ENCODE measurements at places on chromosomes 11 and 22.

DNA sequence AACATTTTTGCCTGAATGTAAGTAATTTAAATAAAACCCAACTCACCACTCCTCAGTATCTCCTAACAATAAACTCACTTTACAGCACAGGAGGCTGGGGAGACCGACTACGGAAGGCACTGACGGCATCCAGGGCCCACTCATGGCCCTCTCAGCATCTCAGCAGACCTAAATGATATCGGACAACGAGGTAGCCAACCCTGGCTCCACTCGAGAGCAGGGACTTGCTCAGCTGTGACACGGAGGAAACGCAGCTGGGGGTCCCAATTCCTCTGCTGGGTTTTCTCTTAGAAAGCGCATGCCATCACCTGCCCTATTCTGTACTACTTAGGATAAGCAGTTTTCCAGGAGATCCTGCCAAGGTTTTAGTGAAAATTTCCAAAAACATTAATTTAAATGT lies 109.1 kb upstream of the BID start:
- no peak for DNase-seq

GRCh38 chr11:122599434-122599833 lies 56.1 kb upstream of the UBASH3B start:
- DNase-seq: no peak

- DNase-seq: no peak
Observed at GRCh38 chr11:1852877-1853276, at the start of gene LSP1. Gene LSP1 (plus strand): TSS chr11:1853084. CDS start chr11:1853145, 61 bp downstream.

DNA sequence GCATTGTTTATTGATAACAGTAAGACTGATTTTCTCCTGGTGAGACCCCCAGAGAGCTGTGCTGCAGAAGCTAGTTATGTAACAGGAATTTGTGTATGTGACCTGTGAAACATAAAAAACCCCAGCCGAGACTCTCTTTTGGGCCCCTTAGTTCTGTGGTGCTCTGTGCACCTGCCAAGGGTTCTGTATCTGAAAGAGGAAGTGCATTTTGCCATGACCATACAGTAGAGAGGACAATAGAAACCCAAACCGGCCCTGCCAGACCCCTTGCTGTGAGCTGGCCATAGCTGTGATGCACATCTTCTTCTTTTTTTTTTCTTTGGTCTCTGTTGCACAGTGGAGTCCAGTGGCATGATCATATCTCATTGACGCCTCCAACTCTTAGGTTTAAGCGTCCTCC lies 31.4 kb upstream of the APOL5 start:
- no peak for DNase-seq

DNA sequence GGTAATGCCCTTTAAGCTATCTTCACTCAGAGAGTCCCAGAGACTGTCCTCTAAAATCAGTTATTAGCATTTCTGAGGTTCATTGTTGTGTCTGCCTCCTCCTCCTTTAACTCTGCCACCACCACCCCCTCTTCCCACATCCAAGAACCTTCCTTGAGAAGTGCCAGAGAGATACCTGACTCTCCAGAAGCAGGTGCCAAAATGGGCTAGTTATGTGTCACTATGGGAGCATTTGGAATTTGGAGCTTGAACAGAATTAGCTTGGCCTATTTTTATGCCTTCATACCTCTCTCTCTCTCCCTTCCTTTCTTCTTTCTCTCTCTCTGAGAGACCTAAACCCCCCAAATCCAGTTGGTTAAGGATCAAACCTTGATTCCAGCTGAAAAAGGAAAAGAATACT lies 75.9 kb downstream of the AMOTL1 start:
- no peak for DNase-seq

- DNase-seq: no peak
Observed at GRCh38 chr22:41805639-41806038, 5.2 kb downstream of the CCDC134 start.

GRCh38 chr11:43833657-43834073 lies 47.0 kb upstream of the ALKBH3 start:
- no peak for DNase-seq

DNA sequence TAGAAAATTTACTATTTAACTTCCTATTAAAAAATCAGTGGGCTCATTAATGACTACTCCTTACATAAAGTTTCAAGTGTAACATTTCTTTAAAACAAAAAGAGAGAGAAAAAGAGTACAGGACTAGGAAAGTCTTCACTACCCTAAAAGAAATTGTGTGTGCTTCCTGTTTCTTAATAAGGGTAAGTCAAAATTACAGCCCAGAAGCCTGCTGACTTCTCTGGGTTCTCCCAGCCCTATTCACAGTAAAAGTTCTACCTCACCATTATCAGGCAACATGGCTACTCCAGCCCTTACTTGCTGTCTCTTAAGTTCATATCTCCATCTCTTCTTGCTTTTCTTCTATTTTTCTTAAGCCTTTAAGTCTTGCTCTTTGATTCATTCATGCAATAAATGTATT lies 20.3 kb upstream of the ZC3H12C start:
- DNase-seq: no peak

DNA sequence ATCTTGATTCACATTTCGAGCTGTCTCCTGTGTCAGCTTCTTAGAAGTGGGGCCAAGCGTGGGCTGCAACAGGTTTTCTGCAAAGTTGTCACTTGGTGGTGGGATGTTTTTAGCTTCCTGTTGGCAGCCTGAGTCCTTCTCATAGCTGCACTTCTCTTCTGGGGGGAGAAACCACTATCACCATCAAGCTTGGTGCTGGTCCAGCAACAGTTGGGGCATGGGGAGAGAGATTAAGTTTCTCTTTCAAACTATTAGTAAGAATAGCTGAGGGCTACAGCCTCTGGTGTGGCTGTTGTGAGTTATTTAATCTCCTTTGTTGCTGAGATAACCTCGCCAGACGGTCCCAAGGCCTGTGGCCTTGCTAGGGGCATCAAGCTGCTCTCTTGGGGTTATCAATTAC lies 123.3 kb upstream of the CRYBB3 start:
- no peak for DNase-seq

- DNase-seq: no peak
Observed at GRCh38 chr22:31080164-31080847, 812 bp upstream of the SMTN start.

GRCh38 chr11:34065505-34066203 lies 14.1 kb downstream of the CAPRIN1 start:
- DNase-seq: no peak

GRCh38 chr22:29260601-29261315 lies 7.0 kb downstream of the RHBDD3 start:
- DNase-seq: no peak

All from HEK293T (cell line).